ENCODE measurements at places on chromosomes 5 and 9.

DNA sequence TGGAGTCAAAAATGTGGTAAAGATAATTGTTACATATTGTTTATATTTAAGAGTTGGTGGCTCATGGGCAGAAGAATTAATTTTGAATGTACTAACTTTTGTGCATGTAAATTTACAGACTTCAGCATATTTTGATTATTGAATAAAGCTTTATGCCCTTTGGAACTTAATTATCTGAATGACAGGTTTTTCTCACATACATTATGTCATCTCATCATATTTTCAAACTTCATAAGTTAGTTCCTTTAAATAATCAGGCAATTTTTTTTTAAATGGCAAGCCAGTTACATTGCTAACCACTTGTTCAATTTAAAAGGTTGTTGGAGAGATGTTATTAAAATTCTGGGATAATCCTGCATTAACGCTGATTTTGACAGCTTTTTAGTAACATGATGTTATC is 184.6 kb upstream of the EDIL3 start:
- H3K4me1 ChIP-seq: no peaks in the 10 kb centered on the region
- H3K4me3 ChIP-seq: no peak overlapping the region
- H3K27me3 ChIP-seq: no peaks in the 10 kb centered on the region
- DNase-seq: no peak

GRCh38 chr5:179268966-179269693 is 76.1 kb downstream of the ADAMTS2 start:
- peaks cover 25% of the 10 kb centered on the region for H3K4me1 ChIP-seq
- H3K36me3 ChIP-seq: peaks cover 4% of the 10 kb centered on the region
- peak overlapping the region; percentile 38 for H3K27ac ChIP-seq
- DNase-seq: no peak
- H3K27me3 ChIP-seq: peaks cover 2% of the 10 kb centered on the region

DNA sequence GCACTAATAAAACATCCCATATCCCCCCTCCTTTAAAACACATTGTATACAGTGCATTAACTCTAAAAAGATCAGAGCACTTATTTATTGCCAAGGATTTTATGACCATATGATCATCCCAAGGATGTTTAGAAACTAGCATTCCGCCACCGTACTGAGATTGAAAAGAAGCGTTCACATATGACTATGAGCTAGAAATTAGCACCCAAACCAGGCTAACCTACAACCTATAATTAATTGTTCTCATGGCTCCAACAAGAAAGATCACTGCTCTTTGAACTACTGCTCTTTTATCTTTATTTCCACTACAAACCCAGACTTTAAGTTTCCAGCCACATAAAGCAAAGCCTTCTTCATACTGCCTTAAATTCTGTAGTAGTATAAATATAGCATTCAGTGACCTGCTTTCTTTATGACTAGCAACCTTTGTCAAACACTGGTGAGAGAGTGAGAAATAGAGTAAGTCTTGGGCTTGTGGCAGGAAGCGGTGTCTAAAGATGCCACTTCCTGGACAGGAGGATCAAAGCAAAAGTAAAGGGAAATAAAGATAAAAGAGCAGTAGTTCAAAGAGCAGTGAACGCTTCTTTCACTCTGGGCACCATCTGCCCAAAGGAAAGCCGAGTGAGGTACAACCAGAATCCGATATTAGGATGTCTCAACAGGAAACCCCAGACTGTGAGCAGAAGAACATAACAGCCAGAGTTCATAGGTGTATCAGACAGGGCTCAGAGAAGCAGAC is 151.1 kb upstream of the ERCC6L2 start:
- H3K27me3 ChIP-seq: no peaks in the 10 kb centered on the region
- DNase-seq: no peak
- H3K27ac ChIP-seq: no peak overlapping the region
- H3K4me1 ChIP-seq: no peaks in the 10 kb centered on the region
- H3K4me3 ChIP-seq: no peak overlapping the region

DNA sequence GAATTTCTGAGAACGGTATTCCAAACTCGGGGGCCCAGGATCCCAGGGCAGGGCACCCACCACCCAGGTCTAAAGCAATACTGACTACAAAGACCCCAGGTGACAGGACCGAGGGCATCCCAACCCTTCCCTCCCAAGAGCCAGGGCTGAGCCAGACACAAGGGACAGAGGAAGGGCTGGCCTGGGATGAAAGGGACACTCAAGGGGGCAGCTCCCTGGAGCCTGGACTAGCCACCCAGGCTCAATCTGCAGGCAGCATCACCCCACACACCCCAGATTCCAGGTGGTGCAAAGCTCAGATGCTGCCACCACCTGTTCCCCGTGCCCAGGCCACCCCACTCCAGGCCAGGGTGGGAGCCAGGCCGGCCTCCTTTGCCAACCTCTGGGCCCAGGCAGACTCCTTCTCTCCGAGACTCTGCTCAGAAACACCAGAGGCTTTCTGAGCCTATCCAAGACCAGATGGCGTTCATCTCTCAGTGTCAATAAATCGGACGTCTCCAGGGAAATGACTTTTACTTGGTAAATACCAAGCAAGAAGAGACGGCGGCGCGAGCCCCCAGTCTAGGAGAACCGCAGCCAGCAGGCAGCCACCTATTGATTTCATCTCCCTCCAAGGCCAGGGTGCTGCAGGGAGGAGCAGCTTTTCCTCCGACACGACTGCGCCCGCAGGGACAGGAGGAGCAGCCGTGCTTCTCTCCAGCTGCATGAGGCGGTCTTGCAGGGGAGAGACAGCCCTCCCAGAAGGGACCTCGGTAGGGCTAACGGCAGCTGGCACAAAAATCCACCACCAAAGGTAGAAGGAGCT is 94.1 kb upstream of the ADAMTS2 start:
- peaks cover 1% of the 10 kb centered on the region for H3K27me3 ChIP-seq
- H3K4me1 ChIP-seq: peaks cover 5% of the 10 kb centered on the region
- peaks cover 8% of the 10 kb centered on the region for H3K36me3 ChIP-seq
- H3K27ac ChIP-seq: peak overlapping the region; percentile 73
- no peak overlapping the region for H3K4me3 ChIP-seq
- peak; percentile 38 for DNase-seq

DNA sequence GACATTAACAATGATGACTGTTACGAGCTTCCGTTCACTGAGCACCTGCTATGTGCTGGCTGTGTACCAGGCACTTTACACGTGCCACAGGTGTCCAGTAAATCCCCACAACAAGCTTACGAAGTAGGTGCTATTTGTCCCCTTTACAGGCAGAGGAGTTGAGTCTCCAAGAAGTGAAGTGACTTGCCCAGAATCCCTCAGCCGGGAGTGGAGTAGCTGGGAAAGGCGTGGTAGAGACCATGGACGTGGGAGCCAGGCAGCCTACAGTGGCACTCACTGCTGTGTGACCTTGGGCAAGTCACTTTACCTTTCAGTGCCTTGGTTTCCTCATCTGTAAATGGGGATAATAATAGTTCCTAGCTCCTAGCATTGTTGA is 669 bp upstream of the AMBP start:
- H3K27me3 ChIP-seq: peaks cover 10% of the 10 kb centered on the region
- DNase-seq: no peak
- H3K36me3 ChIP-seq: peaks cover 6% of the 10 kb centered on the region
- no peak overlapping the region for H3K4me3 ChIP-seq
- H3K4me1 ChIP-seq: no peaks in the 10 kb centered on the region

DNA sequence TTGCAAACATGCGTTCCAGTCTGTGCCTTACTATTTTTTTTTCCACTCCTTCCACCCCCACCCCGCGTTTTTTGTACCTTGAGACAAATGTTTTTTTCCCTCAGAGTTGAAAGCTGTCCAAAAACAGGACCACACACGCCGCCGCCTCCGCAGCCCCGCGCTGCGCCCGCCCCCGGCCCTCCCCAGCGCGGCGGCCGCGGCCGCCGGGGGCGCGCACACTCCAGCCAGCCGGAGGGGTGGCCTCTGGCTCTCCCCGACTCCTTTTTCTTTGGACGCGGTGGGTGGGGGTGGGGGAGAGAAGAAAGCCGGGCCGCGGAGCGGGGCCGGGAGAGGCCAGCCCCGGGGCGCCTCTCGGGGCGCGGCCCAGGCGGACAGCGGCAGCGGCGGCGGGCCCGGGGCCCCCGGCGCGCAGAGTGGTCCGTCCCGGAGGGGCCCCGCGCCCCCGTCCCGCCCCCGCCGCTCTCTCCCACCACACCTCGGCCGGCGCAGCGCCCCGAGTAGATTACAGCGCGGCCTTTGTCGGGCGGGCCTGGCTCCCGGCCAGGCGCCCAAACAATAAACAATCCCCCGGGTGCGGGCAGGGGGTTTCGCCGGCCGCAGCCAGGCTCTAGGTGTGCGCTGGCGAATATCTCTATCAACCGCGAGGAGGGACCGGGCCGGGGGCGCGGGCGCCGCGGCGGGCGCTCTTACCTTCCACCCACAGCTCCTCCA is 10.9 kb downstream of the PTCH1 start:
- peaks cover 4% of the 10 kb centered on the region for H3K36me3 ChIP-seq
- peak; percentile 75 for DNase-seq
- H3K4me1 ChIP-seq: peaks cover 33% of the 10 kb centered on the region
- peaks cover 27% of the 10 kb centered on the region for H3K27me3 ChIP-seq

GRCh38 chr5:151105561-151105960 is 24.7 kb upstream of the TNIP1 start:
- H3K27ac ChIP-seq: no peak overlapping the region
- no peak for DNase-seq
- H3K4me3 ChIP-seq: no peak overlapping the region
- H3K36me3 ChIP-seq: peaks cover 10% of the 10 kb centered on the region

DNA sequence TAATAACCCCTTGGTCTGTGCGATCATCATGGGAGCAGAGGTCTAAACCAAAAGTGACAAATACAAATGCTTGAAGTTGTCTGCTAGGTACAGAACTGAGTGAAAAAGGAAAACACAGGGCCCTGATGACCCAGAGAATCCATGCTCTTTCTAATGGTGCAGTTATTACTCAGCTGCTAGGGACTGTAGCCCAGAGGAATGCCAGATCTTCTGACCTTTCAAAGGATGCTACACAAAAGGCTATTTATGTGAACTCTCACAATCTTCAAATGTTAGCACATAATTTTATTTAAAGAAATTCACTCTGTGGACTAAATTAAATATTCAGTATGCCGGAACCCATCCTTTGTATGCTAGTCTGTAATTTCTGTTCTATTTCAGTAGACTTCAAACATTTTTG is 79.9 kb downstream of the PRR16 start:
- no peak overlapping the region for H3K4me3 ChIP-seq
- no peak overlapping the region for H3K27ac ChIP-seq
- no peaks in the 10 kb centered on the region for H3K4me1 ChIP-seq
- H3K36me3 ChIP-seq: no peaks in the 10 kb centered on the region
- no peak for DNase-seq
- no peaks in the 10 kb centered on the region for H3K27me3 ChIP-seq

GRCh38 chr9:69444791-69445190 is 119.8 kb downstream of the ENTREP1 start:
- peaks cover 7% of the 10 kb centered on the region for H3K36me3 ChIP-seq
- DNase-seq: no peak
- peaks cover 23% of the 10 kb centered on the region for H3K4me1 ChIP-seq

DNA sequence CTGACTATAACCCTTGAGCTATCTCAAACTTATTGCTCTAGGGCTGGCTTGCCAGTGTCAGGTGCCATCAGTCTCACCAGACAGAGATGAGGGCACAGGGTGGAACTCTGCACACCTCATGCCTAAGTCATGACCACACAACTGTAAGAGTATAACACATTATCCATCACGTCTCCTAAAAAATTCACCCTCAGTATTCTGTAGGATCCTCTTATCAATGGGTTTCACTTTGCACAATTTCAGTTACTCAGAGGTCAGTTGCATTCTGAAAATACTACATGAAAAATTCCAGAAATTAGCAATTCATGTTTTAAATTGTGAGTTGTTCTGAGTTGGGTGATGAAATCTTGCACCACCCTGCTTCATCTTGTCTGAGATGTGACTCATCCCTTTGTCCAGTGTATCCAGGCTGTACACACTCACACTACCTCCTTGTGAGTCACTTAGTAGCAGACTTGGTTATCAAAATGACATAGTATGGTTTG is 690.9 kb upstream of the CDH18 start:
- no peaks in the 10 kb centered on the region for H3K36me3 ChIP-seq
- no peak overlapping the region for H3K4me3 ChIP-seq
- no peak overlapping the region for H3K27ac ChIP-seq
- H3K27me3 ChIP-seq: no peaks in the 10 kb centered on the region
- DNase-seq: no peak
- H3K4me1 ChIP-seq: no peaks in the 10 kb centered on the region

- DNase-seq: no peak
- H3K4me1 ChIP-seq: no peaks in the 10 kb centered on the region
- no peaks in the 10 kb centered on the region for H3K36me3 ChIP-seq
- no peak overlapping the region for H3K27ac ChIP-seq
- H3K4me3 ChIP-seq: no peak overlapping the region
- H3K27me3 ChIP-seq: no peaks in the 10 kb centered on the region
Observed at GRCh38 chr5:80502800-80503199, 14.9 kb downstream of the FAM151B start.

GRCh38 chr5:180723936-180724335 is 15.9 kb downstream of the OR2Y1 start:
- H3K4me3 ChIP-seq: no peak overlapping the region
- H3K4me1 ChIP-seq: no peaks in the 10 kb centered on the region
- H3K36me3 ChIP-seq: no peaks in the 10 kb centered on the region
- no peak for DNase-seq
- H3K27ac ChIP-seq: no peak overlapping the region
- no peaks in the 10 kb centered on the region for H3K27me3 ChIP-seq

- H3K36me3 ChIP-seq: peaks cover 6% of the 10 kb centered on the region
- H3K27me3 ChIP-seq: no peaks in the 10 kb centered on the region
- H3K4me1 ChIP-seq: peaks cover 12% of the 10 kb centered on the region
- no peak for DNase-seq
- H3K27ac ChIP-seq: no peak overlapping the region
- no peak overlapping the region for H3K4me3 ChIP-seq
Observed at GRCh38 chr5:175778951-175779503, 92.4 kb upstream of the CPLX2 start.

- no peak overlapping the region for H3K27ac ChIP-seq
- no peaks in the 10 kb centered on the region for H3K36me3 ChIP-seq
- H3K4me3 ChIP-seq: no peak overlapping the region
- H3K4me1 ChIP-seq: no peaks in the 10 kb centered on the region
- no peaks in the 10 kb centered on the region for H3K27me3 ChIP-seq
Observed at GRCh38 chr5:80076131-80077050, 41.2 kb downstream of the THBS4 start.

DNA sequence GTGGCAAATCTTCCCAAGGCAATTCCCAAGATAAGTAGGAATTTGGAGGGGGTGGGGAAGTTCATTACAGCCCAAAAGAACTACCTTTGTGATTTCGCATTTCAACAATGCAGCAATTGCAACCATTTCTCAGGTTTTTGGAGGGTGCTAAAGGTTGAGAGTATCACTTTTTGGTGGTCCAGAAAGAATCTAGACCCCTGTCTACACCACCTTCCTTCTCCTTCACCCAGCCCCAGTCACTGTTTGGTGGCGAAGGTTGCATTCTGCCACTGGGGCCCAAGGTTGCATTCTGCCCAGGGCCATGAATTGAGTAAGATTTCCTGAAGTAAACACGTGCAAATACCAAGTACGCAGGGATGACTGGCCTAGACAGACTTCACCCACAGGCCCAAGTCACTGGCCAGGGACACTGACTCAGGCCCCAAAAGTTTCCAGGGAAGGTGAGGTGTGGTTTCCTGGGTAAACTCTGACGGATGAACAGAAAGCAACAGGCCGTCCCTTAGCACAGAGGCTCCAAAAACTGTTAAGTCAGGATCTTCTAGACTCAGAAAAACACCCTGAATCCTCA is 5.7 kb downstream of the PDE6A start:
- H3K27ac ChIP-seq: no peak overlapping the region
- DNase-seq: no peak
- no peaks in the 10 kb centered on the region for H3K36me3 ChIP-seq
- H3K4me3 ChIP-seq: no peak overlapping the region
- H3K27me3 ChIP-seq: peaks cover 6% of the 10 kb centered on the region

- no peak overlapping the region for H3K4me3 ChIP-seq
- H3K27ac ChIP-seq: no peak overlapping the region
- no peaks in the 10 kb centered on the region for H3K4me1 ChIP-seq
- DNase-seq: no peak
- no peaks in the 10 kb centered on the region for H3K36me3 ChIP-seq
- no peaks in the 10 kb centered on the region for H3K27me3 ChIP-seq
Observed at GRCh38 chr5:88702332-88702731, 180.7 kb downstream of the MEF2C start.

All from glutamatergic neuron (in vitro differentiated cells).